ENCODE measurements at places on chromosomes 16 and 17.

- DNase-seq = no peak
Measured at GRCh38 chr17:77674358-77674757, 284.1 kb upstream of the TNRC6C start.

GRCh38 chr17:67171560-67171959, 73.4 kb downstream of the HELZ start:
- no peak for DNase-seq

GRCh38 chr17:41483531-41483930, 2.6 kb upstream of the KRT35 start:
- no peak for DNase-seq

DNA sequence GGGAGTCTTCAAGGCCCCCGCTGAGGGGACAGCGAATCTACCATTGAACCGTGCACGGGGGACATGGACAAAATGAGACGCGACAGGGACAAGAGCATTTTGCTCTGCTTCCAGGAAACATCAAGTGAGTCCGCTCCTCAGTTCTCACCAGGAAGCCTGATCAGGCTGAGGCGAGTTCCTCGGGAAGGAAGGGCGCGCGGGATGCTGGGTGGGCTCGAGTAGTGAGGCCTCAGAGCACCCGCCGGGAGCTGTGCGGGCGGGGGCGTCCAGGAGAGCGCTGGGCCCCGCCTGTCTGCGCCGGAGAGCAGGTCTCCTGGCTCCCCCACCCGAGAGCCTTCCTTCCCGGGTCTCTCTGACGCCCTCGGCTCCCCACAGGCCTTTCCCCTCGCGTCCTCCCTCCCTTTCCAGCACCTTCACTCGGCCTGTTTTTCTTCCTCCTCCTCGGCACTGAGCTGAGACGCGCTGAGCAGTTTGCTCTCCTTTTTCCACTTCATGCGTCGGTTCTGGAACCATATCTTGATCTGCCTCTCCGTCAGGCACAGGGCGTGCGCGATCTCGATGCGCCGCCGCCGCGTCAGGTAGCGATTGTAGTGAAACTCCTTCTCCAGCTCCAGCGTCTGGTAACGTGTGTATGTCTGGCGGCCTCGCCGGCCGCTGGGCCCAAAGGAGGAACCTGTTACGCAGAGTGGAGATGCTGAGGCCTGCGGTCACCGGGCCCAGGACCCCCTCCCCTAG, 2.6 kb upstream of the HOXB5 start:
- DNase-seq = no peak

DNA sequence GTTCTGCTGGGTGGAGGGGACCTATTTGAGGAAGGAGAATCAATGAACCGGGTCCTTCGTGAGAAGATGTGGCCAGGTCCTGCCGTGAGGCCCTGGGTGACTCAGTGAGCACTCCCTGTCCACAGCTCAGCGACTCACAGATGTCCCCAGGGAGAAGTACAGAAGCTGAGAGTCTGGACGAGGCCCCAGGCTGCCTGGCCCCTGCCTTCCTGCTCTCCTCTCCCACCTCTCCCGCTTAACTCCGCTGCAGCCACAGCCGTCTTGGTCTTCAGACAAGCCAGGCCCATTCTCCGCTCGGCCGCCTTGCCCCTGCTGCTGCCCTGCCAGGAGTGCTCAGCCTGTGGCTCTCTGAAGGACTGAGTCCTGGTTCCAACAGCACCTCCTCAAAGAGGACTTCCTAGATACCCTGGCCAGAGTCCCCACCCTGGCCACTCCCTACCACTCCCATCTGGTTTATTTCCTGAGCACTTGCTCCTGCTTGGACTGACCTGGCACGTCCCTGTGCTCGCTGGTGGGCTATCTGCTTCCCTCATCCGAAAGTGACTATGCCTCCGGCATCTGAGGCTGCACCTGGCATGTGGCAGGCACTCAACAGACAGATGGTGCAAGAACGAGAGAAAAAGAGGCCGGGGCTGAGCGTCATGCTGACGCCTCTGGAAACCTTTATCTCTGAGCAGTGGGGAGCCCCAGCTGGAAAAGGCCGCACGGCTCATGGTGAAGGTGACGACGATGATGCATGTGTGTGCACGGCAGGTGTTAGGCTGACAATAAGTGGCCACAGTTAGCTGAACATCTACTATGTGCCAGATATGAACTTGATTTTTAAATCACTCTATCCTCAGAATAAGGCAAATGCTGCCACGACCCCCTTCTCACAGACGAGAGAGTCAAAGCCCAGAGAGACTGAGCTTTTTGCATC, 9.2 kb upstream of the TNFRSF13B start:
- no peak for DNase-seq

DNA sequence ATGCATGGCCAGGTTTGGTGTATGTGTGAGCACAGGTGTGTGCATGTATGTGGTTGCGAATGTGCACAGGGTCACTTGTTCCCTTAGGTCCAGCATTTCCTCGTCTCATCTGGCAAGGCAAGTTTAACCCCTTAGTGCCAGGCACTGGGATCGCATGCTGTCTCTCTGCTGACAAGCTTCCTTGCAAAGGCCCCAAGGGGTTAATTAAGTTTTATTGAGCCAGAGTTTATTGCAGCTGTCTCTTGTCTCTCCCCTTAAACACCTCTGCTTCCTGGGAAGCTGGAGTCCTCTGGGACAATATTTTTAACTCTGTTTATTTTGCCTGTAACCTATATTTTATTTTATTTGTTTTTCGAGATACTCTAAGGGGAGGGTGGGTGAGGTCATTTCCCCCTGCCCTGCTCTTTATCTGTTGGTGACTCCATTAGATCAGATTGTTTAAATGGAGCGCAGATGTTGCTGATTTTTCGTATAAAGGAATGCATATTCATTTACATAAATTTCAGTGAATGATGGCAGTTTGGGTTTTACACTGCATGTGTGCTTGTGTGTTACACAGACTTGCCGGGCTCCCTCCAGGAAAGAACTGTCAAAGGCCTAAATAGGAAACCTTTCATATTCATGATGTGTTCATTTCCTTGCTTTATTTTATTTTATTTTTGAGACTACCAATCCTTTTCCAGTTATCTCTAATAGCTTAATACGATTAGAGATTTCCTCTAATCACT, 99.7 kb downstream of the CBLN1 start:
- DNase-seq = no peak

DNA sequence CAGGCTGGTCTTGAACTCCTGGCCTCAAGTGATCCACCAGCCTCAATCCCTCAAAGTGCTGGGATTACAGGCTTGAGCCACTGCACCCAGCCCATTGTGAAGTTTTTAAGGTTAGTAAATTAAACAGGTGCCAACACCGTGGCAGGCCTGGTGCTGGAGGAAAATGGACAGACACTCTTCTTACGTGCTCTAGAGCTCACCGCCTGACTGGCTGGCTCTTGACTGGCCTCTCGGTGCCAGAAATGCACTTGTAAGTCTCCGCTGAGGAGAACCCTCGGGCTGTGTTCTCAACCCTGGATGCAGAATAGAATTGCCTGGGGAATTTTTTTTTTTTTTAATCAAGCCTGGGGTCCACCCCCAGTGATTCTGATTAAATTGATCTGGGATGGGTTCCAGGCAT, 10.3 kb upstream of the HAS3 start:
- no peak for DNase-seq

- DNase-seq = peak; percentile 2
Measured at GRCh38 chr16:51818342-51818944, 667.4 kb upstream of the SALL1 start.

- DNase-seq = no peak
Measured at GRCh38 chr16:4383591-4384444, 12.2 kb downstream of the VASN start.

- DNase-seq = no peak
Measured at GRCh38 chr17:34291721-34292348, 6.3 kb downstream of the CCL11 start.

DNA sequence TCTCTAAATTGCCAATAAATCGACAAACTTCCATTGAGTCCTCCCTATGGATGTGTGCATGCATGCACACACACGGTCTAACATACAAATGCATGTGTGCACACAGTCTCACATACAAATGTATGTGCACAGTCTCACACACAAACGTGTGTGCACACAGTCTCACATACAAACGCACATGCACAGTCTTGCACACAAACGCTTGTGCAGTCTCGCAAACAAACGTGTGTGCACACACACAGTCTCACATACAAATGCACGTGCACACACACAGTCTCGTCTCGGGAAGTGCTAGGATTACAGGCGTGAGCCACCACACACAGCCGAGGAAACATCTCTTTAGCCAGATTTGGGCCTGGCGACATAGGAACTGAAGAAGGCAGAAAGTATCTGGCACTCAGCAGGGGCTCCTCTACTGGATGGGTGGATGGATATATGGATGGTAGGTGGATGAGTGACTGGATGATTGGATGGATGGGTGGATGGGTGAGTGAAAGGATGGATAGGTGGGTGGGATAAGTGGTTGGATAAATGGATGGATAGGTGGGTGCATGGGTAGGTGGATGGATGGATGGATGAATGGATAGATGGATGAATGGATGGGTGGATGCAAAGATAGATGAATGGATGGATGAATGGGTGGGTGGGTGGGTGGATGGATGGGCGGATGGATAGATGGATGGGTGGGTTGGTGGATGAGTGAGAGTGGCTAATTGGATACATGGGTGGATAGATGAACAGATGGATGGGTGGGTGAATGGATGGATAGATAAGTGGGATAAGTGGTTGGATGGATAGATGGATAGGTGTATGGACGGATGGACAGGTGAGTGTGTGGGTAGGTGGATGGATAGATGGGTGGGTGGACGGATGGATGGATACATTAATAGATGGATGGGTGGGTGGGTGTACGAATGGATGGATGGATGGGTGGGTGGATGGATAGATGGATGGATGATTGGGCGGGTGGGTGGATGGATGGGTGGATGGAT, 48.9 kb upstream of the FASN start:
- no peak for DNase-seq

DNA sequence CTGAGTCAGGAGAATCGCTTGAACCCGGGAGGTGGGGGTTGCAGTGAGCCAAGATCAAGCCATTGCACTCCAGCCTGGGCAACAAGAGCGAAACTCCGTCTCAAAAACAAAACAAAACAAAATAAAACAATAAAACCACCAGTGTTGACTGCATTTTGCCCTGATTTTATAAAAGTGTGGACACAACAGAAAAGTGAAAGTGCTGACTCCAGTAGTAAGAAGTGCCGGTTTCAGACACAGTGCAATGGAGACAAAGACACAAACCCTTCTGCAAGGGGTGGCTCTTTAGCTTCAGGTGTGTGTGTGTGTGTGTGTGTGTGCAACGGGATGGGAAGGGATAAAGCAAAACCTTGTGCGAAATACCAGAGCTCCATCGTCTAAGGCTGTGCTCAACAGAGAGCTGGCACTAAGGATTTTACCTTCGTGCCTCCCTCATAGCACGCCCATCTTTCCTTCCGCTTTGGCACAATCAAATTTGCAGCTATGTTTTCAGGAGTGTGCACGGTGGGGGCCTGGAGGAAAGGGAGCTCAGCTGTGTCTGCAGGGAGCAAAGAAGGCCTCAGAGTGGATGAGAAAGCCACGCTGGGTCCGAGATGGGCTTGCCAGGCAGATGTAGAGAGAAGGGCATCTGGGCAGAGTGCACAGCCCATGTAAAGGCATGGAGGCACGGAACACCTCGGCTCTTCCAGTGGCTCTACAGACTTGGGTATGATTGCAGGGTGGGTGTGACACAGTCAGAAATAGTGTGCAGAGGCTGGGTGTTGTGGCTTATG, 15.5 kb downstream of the MXRA7 start:
- DNase-seq = no peak

- DNase-seq = no peak
Measured at GRCh38 chr17:82065193-82065637, 389 bp downstream of the DUS1L start.

DNA sequence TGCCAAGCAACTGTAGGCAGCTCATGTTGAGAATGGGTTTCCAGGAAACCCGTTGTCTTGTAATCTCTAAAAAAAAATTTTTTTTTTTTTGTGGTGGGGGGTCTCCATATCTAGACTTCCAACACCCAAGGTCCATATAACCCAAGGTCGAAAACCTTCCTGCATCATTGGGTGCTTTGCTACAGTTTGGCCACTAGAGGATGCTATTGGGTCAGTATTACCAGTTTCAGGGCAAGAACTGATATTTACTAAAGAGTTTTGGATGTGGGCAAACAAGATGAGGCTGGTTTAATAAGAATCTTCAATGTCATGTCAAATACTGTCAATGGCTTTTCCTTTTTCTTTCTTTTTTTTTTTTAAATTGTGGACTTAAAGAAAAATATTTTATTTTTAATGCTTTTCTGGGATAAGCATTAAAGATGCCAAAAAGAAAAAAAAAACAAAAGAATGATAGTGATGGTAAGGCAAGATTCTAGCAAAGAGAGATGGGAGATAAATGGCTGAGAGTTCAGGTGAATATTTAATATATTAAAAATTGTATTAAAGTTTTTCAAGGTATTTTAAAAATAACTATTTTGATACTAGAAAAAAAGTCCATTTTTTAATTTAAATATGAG, 62.2 kb downstream of the DHRS7C start:
- no peak for DNase-seq

GRCh38 chr17:6591599-6592158, 35.3 kb upstream of the PITPNM3 start:
- no peak for DNase-seq

DNA sequence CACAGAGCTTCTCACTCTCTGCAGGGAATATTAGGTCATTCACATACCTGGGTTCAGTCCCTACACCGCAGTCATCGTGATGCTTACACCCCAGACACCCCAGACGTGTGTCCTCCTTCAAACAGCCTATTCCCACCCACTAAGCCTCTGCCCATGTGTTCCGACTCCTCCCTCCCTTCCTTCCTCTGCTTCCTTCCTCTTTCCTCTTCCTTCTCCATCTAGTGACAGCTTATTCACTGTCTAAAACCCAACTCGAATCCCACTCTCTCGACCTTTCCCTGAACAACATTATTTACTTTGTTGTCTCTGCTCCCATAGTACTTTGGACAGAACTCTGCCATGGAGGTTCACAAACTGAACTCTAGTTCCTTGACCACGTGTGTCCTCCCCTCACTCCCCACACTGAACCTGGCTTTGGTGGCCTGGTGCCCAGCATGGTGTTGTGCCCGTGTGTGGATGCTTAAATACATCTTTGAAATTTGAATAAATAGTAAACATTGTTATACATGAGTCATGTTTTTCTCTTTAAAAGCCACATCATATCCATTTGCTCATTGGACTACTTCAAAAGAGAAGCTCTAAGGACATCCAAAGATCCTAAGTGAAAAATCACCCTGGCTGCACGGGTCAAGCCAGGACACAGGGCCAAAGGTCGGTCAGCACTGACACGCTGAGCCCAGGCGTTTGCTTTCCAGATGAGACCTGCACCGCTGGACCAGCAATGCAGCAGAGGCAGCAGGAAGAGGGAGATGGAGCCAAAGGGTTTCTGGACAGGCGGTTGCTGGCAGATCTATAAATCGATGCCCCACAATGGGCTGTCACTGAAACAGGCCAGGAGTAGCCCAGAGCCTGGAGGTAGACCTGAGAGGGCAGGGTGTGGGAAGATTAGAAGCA, 14.1 kb upstream of the G6PC1 start:
- no peak for DNase-seq
